ENCODE measurements at places on chromosomes 1 and 21.

GRCh38 chr1:57820356-57821095 lies 396.7 kb upstream of the DAB1 start:
- no peak for DNase-seq

DNA sequence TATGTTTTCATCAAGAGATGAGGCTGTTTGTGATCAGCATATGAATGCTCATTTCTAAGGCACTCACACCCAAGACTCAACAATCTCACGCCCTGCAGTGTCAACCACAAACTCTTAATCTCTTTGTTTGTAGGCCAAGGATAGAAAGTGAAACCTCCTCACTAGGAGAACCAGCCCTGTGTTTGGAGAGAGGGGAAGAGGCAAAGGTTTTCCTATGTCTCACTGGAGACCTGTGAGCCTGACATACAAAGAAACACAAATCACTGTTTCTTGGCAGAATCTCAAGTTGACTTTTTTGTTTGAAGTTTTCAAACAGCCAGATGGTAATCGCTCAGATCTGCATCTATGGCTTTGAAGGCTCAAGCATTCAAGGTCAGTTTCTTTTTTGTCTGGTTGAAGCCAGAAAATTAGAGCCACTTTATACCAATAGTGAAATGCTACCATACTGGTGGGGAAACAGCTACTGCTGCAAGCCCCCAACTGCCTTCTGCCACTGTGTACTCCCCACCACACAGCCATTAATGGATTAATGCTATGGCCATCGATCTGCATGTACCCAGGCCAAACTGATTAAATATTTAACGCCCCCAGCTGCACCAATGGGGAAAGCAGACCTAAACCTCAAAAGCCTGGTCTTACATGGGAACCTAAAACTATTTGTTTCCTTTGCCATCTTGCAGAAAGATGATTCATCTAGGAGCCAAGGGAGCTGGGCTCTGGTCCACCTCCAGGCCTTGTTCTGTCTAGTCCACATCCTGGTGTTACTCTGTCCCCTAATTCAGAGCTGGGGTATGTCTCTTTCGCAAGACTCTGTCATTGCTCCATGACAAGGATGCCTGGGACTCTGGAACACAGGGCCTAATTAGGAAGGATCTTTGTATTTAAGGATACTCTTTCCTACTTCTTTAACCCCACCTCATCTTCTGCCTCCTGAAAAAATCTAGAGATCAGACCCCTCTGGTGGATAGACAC lies 16.3 kb downstream of the PDZK1 start:
- peak; percentile 35 for DNase-seq

- DNase-seq: no peak
Observed at GRCh38 chr1:173414539-173415226, 62.5 kb upstream of the PRDX6 start.

- no peak for DNase-seq
Observed at GRCh38 chr21:30248844-30249243, 32.9 kb upstream of the CLDN8 start.

- DNase-seq: no peak
Observed at GRCh38 chr1:4019606-4020331, 119.7 kb upstream of the C1orf174 start.

DNA sequence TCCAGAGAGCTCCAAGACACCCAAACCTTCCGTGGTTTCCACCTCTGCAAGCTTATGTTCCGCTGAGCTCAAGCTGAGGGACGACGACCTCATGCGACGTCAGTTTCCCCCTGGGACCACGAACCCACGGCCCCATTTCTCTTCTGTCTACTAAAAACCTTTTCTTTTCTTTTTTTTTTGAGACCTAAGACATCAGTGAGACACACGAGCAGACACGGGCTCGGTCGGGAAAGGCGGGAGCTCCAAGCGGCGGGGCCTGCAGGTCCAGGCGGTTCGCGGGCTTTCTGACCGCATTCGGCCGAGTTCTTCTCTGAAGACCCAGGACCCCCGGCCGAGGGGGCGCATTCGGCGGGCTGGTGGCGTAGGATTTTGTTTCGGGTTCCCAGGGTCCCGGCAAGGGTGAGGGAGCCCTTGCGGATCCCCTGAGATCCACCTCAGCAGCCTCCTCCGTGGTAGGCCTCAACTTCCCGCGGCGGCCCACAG lies 402 bp downstream of the C21orf58 start:
- DNase-seq: no peak

- no peak for DNase-seq
Observed at GRCh38 chr1:22437573-22437972, 14.1 kb upstream of the ZBTB40 start.

DNA sequence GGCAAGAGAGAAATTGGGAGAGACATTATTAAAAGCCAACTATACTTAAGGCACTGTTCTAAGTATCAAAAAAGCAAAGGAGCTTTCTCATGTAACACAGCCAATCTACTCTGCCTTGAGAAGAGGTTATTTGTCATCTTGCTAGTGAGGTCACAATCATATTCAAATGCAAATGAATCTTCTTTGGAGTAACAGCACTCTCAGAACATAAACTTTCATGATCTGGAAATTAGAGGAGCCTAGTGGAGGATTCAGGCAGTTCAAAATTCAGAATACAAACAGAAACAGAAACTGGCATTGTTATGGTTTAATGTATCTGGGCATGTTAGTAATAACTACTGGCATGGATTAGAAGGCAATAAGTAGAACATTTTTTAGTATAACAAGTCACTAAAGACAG lies 57.4 kb downstream of the ARID4B start:
- DNase-seq: peak; percentile 23

DNA sequence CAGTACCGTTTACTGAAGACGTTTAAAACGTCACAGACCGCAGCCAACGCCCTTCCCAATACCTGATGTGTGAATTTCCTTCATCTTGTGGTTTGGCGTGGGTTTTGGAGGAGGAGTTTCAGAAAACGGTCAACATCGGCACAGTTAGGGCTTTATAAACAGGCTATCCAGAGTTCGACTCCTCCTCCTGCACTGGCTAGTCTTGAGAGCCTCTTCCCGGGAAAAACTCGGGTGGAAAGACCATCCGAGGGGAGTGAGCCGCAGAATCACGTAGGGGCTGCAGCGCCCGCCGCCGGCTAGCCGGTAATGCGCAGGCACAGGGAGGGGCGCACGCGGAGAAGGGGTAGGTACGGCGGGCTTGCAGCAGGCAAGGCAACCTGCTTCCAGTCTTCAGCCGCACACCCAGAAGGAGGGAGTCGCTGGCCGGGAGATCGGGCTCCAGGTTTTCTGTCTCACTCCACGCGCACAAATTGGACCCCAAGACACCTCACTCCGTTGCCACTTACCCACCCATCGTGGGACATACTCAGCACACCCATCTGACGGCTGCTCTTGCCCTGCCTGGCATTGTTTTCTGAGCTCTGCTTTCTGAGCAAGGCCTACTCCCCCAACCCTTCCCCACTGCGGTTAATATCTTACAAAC lies 25.4 kb downstream of the SLC19A2 start:
- DNase-seq: peak; percentile 24

- no peak for DNase-seq
Observed at GRCh38 chr1:37306461-37306860, 167.9 kb upstream of the ZC3H12A start.

DNA sequence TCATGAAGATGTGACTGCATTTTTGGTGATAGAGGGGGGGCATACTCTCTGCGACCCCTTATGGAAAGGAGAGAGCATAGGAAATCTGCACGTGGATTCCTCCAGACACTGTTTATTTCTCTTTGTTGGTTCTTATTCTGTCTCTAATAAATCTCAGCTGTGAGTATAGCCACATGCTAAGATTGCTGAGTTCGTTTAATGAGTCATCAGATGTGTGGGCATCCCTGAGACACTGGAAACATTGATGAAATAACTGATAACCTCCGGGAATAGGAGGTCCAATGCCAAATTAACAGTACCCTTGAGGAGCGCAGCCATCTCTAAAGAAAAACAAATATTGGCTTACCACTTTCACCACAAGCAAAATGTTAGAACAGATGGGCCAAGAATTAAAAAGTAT lies 880.2 kb upstream of the NEGR1 start:
- DNase-seq: no peak

- no peak for DNase-seq
Observed at GRCh38 chr1:30064547-30064946, 658.8 kb downstream of the MATN1 start.
